IMR-90 (cell line): ENCODE measurements at places on chromosomes 1 and 21. TPM values are rescaled to one million over a fixed set of nuclear protein-coding genes. Genes with fewer than 3 reads are reported as not detected.
A peak's percentile ranks its signal among the peaks of the same experiment; 100 is the strongest.

- no peak overlapping the region for H3K27ac ChIP-seq
- H3K4me3 ChIP-seq: no peak overlapping the region
- no peak for DNase-seq
These were observed 28.5 kb upstream of the KCNE2 start for GRCh38 chr21:34335316-34335715.

SPATA46 gene
- not detected in 2 replicates for total RNA-seq

DNA sequence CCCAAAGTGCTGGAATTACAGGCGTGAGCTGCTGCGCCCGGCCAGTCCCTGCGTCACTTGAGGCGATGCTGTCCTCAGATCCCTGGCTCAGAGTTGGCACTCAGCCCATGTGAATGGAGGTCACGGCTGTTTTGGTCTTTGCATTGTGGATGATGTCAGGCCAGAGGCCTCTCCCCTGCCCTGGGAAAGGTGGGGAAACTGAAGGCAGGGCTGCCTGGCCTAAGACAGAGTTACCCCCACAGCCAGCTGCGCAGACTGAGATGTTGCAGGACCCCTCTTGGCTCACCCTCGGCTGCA, 821 bp downstream of the MASP2 start:
- H3K4me1 ChIP-seq: no peaks in the 10 kb centered on the region
- no peaks in the 10 kb centered on the region for H3K36me3 ChIP-seq
- no peaks in the 10 kb centered on the region; the same call in 1 of the 2 replicates for H3K27me3 ChIP-seq
- H3K27ac ChIP-seq: no peak overlapping the region

DNA sequence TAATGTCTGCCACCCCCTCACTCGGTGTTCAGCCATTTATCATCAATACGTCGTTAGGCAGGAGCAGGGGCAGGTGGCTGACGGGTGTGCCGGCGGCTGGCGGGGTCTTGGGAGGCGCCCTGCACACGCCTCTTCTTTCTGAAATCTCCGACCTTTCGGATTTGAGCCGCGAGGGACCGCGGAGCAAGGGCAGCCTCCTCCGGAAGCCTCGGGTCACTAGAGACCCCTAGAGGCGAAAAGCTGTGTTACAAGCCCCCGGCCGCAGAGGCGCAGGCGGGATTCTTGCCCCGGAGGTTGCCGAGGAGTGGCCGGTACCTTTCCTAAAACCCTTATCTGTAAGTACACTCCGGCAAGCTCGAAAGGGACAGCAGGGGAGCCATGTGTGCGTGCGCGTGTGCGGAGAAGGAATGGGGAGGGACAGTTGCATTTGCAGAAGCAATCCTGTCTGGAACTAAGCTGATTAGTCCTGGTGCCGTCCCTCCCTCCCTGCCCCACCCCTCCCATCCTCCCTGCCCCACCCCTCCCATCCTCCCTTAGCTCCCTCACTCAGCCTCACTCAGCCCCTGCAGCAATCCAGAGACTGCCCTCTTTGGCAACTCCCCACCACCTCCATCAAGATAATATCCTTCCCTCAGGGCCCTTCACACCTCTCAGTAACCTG, 11.0 kb downstream of the BRINP2 start:
- no peak overlapping the region for H3K27ac ChIP-seq
- no peaks in the 10 kb centered on the region for H3K36me3 ChIP-seq
- H3K27me3 ChIP-seq: peaks cover 15% of the 10 kb centered on the region
- DNase-seq: peak; percentile 29
